ENCODE measurements at places on chromosomes 7 and 10.
A peak's percentile ranks its signal among the peaks of the same experiment; 100 is the strongest.

DNA sequence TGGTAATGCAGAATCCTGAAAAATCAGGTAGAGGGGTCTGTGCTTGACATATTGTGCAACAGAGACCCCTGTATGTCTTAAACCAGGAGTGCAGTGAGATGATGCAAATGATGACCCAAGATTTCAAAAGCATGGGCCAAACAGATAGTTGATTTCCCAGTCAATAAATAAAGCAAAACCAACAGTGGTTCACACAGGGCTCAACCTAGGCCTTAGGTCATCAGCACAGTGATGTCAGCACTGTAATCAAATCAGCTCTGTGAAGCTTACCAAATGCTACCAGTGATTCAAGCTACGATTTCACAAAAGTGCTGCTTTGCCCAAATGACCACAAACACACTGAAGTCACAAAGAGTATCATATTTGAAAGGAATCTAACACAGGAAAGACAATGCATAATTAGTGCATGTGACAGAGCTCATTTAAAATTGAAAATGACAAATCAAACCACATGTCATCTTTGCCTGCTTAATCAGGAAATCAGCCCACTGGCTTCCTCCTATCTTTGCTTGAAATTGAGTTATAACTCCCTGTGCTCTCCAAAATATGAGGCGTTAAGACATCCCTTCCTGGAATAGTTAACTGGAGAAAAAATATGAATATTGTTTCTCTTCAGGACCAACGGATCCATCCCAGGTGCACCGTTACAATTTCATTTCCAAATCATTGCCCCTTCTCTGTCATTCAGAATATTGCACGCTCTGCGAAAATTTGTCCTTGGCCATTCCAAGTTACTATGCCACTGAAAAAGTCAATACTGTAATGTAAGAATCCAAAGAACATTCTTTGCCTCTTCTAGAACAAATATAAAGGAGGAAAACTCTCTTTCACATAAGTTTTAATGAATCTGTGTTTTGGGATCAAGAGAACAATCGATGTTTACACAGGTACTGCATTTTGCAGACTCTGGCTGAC lies 41.9 kb upstream of the ASL start:
- DNase-seq = peak; percentile 53

DNA sequence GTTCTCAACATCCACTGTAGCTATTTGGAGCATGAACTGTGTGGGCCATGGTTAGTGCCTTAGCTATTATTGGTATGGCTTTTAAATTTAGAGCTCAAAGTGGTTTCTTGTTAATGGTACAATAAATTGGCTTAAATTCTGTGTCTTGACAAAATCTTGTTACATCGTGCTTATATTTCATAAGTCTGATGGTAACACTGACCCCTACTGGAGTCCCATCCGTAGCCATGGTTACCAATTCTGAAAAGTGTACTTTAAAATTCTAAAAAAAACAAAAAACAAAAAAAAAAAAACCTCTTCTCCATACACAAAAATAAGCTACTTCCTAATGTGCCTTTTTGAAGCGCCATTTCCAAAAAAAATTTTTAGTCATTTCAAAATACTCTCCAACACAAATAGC lies 6.4 kb upstream of the RPP30 start:
- peak; percentile 21 for DNase-seq

DNA sequence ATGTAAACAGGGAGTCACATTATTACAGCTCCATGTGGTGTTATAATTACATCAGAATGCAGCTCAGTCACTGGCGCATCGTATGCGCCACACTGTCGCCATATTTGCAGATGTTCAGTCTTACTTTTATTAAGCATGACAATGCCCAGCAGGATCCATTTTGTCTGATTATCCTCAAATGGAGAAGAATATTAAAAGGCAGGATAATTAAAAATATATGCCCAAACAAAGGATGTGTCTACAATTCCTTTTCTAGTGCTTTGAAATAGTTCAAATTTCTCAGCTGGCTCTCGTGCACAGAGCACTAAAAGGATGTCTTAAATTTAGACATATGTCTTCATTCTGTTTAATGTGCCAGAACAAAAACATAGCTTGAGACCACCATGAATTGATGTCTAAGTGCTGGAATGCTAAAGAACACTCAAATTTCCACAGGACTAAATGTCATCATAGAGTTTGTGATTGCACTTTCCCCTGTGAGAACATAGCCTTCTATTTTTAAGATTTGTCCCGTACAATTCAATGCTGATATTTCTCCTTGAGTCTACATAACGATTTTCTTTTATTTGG lies 168.0 kb downstream of the DKK1 start:
- no peak for DNase-seq

- no peak for DNase-seq
These were observed 304.7 kb upstream of the AOAH start for GRCh38 chr7:37028909-37029440.

GRCh38 chr10:123266971-123267370 lies 112.8 kb downstream of the BUB3 start:
- no peak for DNase-seq
